HT-29 (cell line): ENCODE measurements at places on chromosomes 4 and X. TPM values are rescaled to one million over a fixed set of nuclear protein-coding genes. Genes with fewer than 3 reads are reported as not detected.

Gene BRS3
- not detected in 2 replicates for total RNA-seq

Gene NKX1-1
- total RNA-seq: not detected in 2 replicates

Gene AWAT2
- total RNA-seq: not detected in 2 replicates

Gene ZNF718
- total RNA-seq: 1.3 and 2.3 TPM in 2 replicates

Gene HPGD
- total RNA-seq: 18.6 and 33.7 TPM in 2 replicates

Gene CXCL11
- 0.10 and 0.31 TPM in 2 replicates for total RNA-seq
